IPS DF 19.7 (cell line): ENCODE measurements at places on chromosomes 13 and 19.

DNA sequence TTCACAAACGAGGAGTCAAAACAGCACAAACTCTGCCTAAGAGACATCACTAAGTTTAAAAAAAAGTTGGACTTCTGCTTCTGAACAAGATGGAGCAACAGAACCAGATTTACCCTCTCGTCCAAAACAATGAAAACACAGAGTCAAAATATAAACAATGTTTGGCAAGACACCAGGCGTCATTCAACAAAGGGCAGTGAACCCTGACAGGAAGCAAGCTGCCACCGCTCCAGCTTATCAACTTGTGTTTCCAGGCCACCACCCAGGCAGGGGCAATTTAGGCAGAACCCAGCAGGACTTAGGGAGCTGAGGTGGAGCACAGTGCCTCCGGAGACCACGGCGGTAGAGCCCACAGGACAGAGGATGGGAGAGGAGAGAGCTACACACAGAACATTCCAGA lies 8.6 kb upstream of the NAPA start:
- DNase-seq = no peak

- DNase-seq = no peak
These were observed 10.1 kb downstream of the EDNRB start for GRCh38 chr13:77908531-77908930.

DNA sequence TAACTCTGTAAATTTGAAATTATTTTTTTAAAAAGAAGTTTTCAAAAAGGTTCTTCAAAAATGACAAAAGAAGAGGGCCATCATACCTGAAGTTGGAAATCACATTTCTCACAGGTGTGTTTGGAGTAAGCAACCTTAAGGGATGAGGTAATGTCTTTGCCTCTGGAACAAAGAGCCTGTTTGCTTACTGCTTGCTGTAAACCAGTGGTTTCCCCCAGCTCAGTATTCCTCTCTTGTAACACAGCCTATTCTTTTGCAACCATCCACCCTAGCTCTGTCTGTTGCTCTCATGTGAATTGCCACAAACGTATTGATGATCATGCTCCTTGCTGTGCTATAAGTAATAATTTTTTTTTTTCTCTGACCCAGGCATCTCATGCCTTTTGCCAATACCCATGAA lies 38.1 kb downstream of the UCHL3 start:
- DNase-seq = peak; percentile 72

DNA sequence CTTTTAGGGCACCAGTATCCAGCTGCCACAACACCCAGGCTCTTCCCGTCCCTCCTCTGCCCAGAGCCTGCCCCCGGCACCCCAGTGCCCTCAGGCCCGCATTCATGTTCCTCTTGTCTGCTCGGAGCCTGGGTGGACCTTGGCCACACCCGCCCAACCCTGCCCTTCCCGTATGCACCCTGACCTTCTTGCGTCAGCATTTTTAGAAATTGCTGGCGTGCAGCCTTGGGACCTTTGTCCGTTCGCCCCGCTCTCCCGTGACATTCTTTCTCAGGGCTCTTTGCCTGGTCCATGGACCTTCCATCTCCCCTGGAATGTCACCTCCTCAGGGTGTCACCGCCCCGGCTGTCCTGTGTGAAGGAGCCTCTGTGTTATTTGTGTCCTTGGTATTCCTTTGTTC lies 7.6 kb downstream of the NUCB1 start:
- DNase-seq = no peak

DNA sequence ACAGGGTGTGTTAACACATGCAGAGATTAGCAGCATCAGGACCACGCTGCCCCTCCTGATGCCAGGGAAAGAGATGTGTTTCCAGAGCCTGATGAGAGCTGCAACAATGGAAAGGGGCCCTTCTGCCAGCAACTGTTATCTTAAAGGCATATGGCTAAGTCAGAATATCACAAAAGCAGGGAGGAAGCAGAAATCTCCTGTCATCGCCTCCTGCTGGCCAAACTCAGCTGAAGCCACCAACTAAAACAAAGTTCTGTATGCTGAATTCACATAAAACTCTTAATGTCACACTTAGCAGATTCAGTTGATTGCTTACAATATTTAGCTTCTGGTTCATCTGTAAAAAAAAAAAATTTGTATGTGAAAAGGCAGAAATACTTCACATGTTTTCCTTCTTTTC lies 178.2 kb downstream of the GPC5 start:
- peak; percentile 7 for DNase-seq

DNA sequence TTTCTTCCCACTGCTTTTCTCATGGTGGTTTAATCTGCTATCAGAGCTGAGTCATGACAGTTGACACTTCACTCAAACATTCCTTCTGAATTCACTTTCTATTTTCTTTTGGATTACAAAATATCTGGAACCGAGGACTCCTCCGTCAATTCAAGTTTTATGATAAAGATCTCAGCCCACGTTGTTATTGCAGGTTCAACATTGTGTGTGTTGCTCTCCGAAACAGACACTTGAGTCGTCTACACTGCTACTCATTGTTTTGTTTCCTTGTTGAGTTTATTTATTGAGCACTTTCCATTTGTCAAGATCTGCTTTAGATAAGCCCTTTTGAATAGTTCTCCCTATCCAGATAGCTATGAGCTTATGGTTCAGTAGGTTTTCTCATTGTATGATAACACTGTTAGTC lies 636.1 kb upstream of the GPC6 start:
- DNase-seq = no peak

DNA sequence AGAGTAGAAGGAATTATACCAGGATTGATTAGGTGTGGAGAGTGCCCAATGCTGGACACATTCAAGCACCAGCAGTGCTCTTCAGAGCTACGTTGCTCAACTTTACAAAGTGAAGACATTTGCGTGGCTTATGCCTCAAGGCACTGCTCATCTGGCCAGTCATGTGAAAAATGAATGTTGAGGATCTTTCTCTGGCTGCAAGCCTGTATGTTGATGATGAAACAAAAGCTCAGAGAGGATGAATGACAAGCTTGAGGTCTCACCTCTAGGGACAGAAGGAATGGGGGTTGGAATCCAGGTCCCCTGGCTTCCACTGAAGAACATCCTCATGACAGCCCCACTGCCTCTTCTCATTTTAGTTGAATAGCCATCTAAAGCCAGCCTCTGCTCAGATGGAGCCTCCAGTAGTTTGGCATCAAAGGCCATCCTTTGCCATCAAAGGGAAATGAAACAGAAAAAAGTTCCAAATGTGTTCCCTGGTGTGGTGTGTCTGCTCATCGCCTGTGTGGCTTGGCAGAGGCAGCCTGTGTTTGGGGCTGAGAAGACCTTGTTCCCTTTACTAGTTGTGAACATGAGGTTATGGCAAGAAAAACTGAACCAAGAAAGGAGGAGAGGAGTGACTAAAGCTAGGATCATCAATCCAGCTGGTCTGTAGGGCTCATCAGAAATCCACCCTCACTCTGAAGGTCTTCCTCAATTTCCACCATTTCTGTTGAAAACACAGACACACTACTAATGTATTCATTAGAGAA lies 114.0 kb upstream of the KL start:
- no peak for DNase-seq

DNA sequence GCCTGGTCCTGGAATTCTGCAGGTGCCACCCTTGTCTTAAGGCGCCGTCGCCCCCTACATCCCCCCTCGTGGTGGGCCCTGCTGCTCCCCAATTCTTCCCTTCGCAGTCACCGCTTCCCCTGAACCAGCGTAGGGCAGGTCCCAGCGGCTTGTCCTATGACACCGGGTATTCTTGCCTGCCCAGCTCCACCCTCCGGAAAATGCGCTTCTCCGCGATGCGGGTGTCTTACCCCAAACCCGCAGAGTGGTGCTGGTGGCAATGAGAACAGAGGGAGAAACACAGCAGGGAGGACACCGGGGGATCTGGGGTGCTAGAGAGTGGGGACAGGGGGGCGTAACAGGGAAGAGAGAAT lies 9.0 kb downstream of the ZNF808 start:
- DNase-seq = no peak

GRCh38 chr19:5822181-5822844 lies 17.2 kb downstream of the FUT6 start:
- no peak for DNase-seq

DNA sequence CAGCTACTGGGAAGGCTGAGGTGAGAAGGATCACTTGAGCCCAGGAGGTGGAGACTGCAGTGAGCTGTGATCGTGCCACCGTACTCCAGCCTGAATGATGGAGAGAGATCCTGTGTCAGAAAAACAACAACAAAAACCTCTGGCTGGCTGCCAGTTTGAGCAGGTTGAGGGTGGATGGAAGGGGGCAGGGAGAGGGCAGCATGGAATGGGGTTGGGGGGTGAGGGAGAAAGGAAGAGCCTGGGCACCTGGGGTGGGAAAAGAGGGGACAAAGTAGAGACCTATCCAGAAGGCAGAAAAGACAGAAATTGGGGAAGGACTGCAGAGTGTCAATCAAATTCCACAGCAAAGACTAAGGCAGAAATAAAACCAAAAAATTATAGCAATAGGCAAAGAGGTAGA lies 4.7 kb downstream of the SLC1A5 start:
- DNase-seq = no peak

DNA sequence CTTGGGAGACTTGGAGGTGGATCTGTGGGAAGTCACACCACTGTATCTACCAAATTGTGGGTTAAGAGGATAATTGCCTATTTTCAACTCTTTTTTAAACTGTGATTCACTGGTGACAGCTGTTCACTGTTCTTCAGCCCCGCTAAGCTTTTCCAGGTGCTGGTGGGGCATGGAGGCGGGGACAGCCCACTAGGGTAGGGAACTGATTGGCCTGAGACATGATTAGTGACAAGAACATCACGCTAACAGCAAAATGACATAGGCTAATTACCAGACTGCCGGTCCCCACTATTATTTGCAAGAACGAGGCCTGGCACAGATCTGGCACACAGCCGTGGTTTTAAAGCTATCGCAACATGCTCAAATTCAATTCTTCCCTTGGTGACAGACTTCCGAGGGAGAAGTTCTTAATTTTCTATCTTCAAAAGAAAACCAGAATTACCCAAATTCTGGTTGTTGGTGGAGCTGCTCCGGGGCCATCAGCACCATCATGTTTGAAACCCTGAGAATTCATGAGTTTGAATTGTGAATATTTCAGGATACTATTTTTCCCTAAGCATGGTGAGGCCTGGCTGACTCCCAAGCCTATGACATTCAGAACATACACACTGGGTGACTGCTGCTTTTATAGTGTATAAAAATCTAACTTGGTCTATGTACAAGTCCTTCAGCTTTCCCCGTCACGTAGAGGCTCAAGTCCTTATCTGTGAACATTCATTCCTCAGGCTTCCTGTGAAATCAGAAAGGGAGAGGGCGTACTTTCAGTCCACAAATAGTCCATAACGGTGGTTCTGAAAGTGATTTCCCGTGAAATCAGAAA lies 17.9 kb downstream of the DOCK9 start:
- no peak for DNase-seq

DNA sequence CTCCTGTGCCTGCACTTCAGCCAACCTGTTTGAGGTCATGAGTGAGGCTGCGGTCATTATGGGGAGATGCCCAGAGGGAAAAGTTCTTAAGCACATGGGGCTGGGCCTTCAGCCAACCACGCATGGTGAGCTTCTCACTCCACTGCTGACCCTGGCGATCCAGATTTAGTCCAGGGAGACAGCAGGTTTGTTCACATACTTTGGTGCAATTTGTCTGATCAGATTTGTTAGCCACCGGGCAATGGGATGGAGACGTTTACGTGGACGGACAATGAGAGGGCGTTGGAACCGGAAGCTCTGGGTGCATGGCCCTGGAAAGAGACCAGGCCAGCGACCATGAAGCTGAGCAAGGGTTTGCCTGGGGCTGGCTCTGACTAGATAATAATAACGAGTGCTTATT lies 56.2 kb downstream of the RGCC start:
- DNase-seq = no peak

- DNase-seq = no peak
These were observed 73.8 kb downstream of the GADD45B start for GRCh38 chr19:2549701-2550191.

DNA sequence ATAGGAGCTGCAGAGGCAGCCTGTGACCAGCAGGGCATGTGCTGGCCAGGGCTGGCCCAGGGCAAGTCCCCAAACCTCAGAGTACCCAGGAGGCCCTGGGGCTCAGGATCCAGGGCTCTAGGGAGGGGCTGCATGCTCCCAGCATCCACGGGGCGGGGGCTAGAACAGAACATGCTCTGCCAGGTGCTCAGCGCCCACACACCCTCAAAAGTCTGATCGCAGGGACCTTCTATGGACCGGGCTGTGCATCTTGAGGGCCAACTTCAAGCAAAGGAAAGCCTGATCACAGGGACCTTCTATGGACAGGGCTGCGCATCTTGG lies 33.5 kb downstream of the ELL start:
- no peak for DNase-seq

DNA sequence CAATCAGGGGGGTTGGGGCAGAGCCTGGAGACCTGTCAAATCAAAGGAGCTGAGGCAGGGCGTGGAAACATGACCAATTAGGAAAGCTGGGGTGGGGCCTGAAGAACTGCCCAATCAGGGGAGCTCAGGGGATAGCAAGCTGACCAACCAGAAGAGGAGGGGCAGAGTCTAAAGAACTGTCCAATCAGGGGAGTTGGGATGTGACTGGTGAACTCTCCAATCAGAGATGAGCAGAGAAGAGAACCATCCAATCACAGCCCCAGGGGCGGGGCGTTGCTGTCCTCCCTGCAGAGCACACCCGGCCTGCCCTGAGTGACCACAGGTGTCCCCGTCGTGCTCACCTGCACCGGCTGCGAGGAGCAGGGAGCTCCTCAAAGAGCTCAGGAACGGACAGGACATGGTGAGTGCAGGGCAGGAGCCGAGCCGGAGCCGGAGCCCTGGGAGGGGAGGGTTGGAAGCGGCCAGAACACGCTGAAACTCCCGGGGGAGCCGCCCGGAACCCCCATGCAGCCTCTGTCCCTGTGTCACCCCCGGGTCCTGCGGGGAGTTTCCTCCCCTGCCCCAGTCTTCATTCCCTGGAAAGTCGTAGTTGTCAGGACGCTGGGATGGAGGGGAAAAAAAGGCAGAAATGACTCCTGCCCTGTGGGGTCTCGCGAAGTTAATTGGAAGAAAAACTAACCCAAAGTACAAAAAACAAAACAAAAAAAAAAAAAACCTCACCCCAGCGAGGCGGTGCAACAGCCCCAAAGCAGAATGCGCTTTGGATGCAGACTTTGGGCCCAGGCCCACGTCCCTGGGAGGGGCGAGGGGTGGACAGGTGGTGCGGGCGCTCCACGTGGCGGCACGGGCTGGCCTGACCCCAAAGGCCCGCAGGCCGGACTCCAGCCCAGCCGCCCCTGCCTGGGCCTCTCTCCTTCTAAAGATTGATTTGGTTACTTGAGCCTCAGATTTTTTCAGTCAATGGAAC lies at the start of gene ZNF556:
ZNF556 (plus strand) TSS at position 311 of the 967 bp plus-strand sequence; CDS start at position 398, 87 bp downstream.
- DNase-seq = no peak
